ENCODE measurements at places on chromosomes 13 and 19. TPM values are rescaled to one million over a fixed set of nuclear protein-coding genes. Genes with fewer than 3 reads are reported as not detected.

GRCh38 chr13:20840568-20840967, 62.0 kb downstream of the XPO4 start:
- no peak for DNase-seq

DNA sequence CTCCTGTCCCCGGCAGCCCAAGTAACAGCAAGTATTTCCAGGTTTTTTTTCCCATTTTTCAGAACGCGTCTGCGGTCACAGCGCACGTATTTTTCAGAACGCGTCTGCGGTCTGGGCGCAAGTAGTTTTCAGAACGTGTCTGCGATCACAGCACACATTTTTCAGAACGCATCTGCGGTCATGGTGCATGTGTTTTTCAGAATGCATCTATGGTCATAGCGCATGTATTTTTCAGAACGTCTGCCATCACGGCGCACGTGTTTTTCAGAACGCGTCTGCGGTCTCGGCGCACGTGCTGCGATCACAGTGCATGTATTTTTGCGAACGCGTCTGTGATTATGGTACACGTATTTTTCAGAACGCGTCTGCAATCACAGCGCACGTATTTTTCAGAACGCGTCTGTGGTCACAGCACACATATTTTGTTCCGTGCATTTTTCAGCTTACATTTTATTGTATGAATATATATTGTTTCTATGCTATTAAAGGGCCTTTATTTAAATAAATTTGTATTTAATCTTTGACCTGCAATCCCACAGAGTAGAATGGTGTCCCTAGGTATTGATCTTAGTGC, 19.7 kb downstream of the ATP4B start:
- no peak for DNase-seq

DNA sequence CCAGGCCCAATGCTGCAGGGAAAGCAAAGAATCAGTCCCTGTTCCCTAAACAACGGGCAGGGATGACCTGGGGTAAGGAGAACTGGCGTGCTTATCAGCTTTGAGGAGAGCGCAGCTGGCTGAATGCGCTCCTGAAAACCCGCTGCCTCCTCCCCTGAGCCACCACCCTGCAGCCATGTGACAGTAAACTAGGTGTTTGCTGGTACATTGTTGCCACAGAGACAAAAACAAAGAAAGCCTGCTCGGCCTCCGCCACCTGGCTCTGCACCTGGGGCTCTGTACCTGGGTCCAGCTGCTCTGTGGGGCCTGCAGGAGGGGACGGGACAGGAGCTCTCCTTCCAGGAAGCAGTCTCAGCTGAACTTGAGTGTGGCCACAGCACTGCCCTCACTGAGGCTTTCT, 21.8 kb downstream of the MCF2L start:
- DNase-seq: no peak

DNA sequence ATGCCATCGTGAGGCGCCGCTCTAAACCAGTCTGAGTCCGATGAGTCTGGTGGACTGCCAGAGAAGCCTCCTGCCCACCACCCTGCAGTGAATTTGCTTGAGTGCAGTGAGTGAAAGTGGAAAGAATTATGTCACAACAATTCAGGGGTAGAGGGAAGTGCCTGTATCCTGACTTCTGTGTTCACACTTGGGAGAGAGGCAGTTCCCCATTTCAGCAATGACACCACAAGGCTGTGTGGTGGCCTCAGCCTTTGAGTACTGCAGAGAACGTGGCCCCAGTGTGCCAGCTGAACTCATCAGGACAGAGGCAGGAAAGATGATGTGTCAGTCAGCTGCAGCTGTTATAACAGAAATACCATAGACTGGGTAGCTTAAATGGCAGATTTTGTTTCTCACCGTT, 155.6 kb downstream of the COG6 start:
- DNase-seq: no peak

GRCh38 chr19:45771311-45771933, 2.4 kb upstream of the SIX5 start:
- peak; percentile 48 for DNase-seq

IGLON5 gene
- total RNA-seq: not detected

Measured in Right ventricle myocardium superior (tissue), 1 donor.